ENCODE measurements at places on chromosomes 13 and 19. TPM values are rescaled to one million over a fixed set of nuclear protein-coding genes. Genes with fewer than 3 reads are reported as not detected.

The NKG7 gene
- 6.2 TPM for total RNA-seq

The LRRC63 gene
- not detected for total RNA-seq

The ZSCAN1 gene
- total RNA-seq = not detected

The HMGB1 gene
- 465 TPM for total RNA-seq

The TTYH1 gene
- not detected for total RNA-seq

The PCSK4 gene
- total RNA-seq = 4.2 TPM

The TEX26 gene
- not detected for total RNA-seq

The WIZ gene
- 12.9 TPM for total RNA-seq

The MYO9B gene
- total RNA-seq = 176 TPM

The CNFN gene
- not detected for total RNA-seq

The PLEKHF1 gene
- 41.0 TPM for total RNA-seq

The ZFP82 gene
- 3.4 TPM for total RNA-seq

The C13orf42 gene
- not detected for total RNA-seq

The SGCG gene
- total RNA-seq = not detected

The AP1M2 gene
- total RNA-seq = 0.77 TPM

The TNFSF11 gene
- 0.38 TPM for total RNA-seq

The IGSF23 gene
- total RNA-seq = not detected

The IL4I1 gene
- 4.7 TPM for total RNA-seq

The SPACA4 gene
- not detected for total RNA-seq

The ZNF541 gene
- total RNA-seq = 0.81 TPM

The VSTM1 gene
- not detected for total RNA-seq

The SLC8A2 gene
- total RNA-seq = not detected

The C19orf38 gene
- 1.8 TPM for total RNA-seq

The PLVAP gene
- total RNA-seq = not detected

The ZNF430 gene
- 43.8 TPM for total RNA-seq

The CACNG6 gene
- not detected for total RNA-seq

The PGLYRP2 gene
- total RNA-seq = not detected

The CD79A gene
- total RNA-seq = 3.8 TPM

The ZNF414 gene
- total RNA-seq = 36.3 TPM

The PRODH2 gene
- total RNA-seq = not detected

The SLC10A2 gene
- not detected for total RNA-seq

The PDE4C gene
- total RNA-seq = not detected

The MAST1 gene
- 0.60 TPM for total RNA-seq

The MAP2K7 gene
- 82.3 TPM for total RNA-seq

The CRLF1 gene
- total RNA-seq = not detected

The KIR2DL1 gene
- not detected for total RNA-seq

The KIR3DL2 gene
- total RNA-seq = 1.6 TPM

The ZNF444 gene
- total RNA-seq = 13.5 TPM

The PRR20B gene
- not detected for total RNA-seq

The MTUS2 gene
- 0.38 TPM for total RNA-seq

The SRRM5 gene
- 0.56 TPM for total RNA-seq

The GIPC3 gene
- 1.1 TPM for total RNA-seq

The CALR3 gene
- total RNA-seq = not detected

The PABPC3 gene
- 0.66 TPM for total RNA-seq

Measured in CD4-positive, alpha-beta T cell (primary cell).